ENCODE measurements at places on chromosomes 11 and 22. TPM values are rescaled to one million over a fixed set of nuclear protein-coding genes. Genes with fewer than 3 reads are reported as not detected.

LMO1 gene
- 0.34 TPM for total RNA-seq

IGLL1 gene
- 0.28 TPM for total RNA-seq

DNA sequence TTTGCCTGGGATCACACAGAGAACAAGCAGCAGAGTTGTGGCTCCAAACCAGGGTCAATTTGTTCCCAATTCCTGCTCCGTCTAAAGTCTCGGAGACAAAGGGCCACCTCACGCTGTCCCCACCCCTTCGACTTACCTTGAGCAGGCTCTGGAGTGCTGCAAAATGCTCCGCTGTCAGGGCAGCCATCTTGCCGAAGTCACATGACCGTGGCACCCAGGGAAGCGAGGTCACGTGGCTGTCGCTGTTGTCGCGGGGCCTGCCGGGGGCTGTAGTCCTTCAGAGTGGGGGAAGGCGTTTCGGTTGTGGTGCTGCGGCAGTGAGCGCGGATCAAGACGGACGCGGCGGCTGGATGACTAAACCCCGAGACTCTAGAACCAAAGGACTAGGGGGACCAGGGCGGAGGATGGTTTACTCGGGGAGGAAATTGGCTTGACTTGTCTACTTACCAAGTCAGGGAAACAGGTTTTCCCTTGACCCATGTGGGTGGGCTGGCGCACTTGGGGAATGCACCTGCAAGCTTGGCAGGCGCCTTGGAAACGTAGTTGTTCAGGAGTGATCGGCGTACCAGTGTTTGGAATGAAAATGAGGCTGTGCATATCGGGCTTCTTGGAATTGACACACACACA lies at the start of gene COMMD9:
Gene COMMD9, minus strand, starts transcription at position 199 of the 627 bp plus-strand sequence. Its CDS starts 12 bp downstream, at position 187.
- H3K27ac ChIP-seq = peak within 1 kb of the TSS; percentile 12
- H3K4me3 ChIP-seq = peak within 1 kb of the TSS; percentile 70
- H3K4me1 ChIP-seq = peaks cover 14% of the 10 kb centered on the region

- no peaks in the 10 kb centered on the region for H3K27me3 ChIP-seq
- DNase-seq = peak; percentile 66
- H3K36me3 ChIP-seq = no peaks in the 10 kb centered on the region
- no peak overlapping the region for H3K4me3 ChIP-seq
Measured at GRCh38 chr22:17266251-17266971, 47.2 kb upstream of the ADA2 start.

DNA sequence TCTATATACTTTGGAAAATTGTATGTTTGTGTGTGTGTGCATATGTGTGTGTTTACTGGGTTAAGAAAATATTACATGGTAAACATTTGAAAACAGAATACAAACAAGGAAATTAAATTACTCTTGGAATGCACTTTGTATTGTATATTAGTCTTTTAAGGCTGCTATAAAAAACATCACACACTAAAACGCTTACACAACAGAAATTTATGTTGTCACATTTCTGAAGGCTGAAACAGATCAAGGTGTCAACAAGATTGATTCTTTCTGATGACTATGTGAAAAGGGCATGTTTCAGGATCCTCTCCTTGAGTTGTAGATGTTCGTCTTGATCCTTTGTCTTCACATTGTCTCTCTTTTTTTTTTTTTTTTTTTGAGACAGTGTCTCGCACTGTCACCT lies 149.1 kb upstream of the CNTN5 start:
- H3K27me3 ChIP-seq = no peaks in the 10 kb centered on the region
- no peak overlapping the region for H3K27ac ChIP-seq
- no peaks in the 10 kb centered on the region for H3K36me3 ChIP-seq
- H3K4me1 ChIP-seq = no peaks in the 10 kb centered on the region
- DNase-seq = no peak

DNA sequence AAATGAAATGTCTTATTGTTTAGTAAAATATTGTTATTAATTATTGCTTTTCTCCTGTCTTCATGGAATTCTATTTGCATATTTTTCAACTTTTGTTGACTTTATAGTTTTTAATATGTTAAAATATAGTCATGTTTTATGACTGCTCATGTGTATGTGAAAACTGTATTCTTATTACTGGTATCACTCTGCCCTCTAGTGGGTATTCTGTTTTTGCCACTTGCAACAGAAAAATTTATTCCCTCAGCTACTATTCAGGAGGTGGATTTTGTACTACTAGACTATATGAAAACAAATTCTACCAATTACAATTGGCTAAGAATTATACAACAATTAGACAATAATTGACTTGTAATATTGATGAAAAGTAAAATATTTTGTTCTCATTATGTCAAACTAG lies 45.0 kb downstream of the OR4C6 start:
- no peak for DNase-seq
- H3K27ac ChIP-seq = no peak overlapping the region
- no peaks in the 10 kb centered on the region for H3K27me3 ChIP-seq

- no peaks in the 10 kb centered on the region for H3K27me3 ChIP-seq
- peak overlapping the region; percentile 70 for H3K4me3 ChIP-seq
- peaks cover 5% of the 10 kb centered on the region for H3K4me1 ChIP-seq
- DNase-seq = peak; percentile 24
- no peaks in the 10 kb centered on the region for H3K36me3 ChIP-seq
Measured at GRCh38 chr11:129278586-129279319, 86.6 kb upstream of the ARHGAP32 start.

DNA sequence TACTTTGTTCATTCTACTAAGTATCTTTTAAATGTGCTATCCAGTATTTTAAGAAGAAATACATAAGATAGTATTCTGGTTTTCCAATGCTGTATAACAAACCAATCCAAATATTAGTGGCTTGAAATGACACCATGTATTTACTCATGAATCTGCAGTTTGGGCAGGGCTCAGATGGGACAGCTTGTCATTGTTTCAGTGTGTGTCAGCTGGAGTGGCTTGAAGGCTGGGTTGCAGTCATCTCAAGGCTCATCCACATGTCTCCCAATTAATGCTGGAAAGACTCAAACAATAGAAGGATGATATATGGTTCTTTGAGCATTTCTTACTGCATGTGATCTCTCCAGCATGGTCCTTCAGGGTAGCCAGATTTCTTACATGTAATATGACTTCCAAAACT lies 146.2 kb downstream of the ARHGAP42 start:
- DNase-seq = no peak
- H3K27me3 ChIP-seq = peaks cover 43% of the 10 kb centered on the region
- H3K36me3 ChIP-seq = no peaks in the 10 kb centered on the region
- H3K4me1 ChIP-seq = peaks cover under 1% of the 10 kb centered on the region

DNA sequence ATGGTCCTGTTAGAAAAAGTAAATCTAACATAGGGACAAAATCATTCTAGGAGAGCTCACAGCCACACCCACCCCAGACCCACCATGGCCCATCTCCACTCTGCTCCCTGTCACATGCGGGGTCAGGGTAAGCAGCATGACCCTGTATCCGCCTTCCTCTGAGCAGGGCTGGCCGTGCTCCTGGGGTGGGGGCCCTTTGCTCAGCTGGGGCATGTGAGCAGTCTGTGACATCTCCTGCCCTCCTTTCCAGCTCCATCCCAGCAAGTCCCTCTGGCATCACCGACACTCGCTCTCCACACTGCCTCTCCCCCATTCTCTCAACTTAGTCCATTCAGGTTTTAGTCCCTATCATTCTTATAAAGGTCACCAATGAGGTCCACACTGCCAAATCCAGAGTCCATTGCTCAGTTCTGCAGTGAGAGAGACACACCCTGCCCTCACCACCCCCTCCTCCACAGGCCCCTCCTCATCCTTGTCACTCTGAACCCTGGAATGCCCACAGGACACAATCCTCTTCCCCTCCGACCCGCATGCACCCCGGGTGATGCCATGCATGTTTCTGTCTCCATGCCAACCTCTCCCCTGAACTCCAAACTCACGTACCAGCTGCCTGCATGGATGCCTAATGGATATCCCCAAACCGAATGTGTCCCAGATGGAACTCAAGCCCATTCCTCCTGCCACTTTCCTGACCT lies 65.1 kb upstream of the PITPNB start:
- no peak overlapping the region for H3K27ac ChIP-seq
- H3K4me3 ChIP-seq = no peak overlapping the region
- no peaks in the 10 kb centered on the region for H3K4me1 ChIP-seq
- H3K27me3 ChIP-seq = no peaks in the 10 kb centered on the region
- no peak for DNase-seq

DNA sequence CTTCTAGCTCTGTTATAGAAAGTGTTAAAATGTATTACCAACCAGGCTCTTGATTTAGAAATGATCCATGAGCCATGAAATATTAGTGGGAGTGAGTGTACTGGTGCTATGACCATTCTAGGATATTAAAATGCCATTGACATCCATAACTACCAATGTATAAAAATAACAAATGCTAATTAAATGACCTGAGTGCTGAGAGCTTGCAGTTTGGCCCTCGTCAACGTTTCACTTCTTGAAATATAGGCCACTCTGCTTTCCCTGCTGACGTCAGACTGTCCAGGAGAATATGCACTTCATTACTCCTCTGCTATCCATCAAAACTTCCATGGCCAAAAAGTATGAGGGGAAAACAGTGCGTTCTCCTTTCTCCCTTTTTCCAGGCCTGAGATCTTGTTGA lies 563.1 kb downstream of the METTL15 start:
- no peak overlapping the region for H3K4me3 ChIP-seq
- no peaks in the 10 kb centered on the region for H3K36me3 ChIP-seq
- DNase-seq = no peak
- no peaks in the 10 kb centered on the region for H3K27me3 ChIP-seq
- H3K27ac ChIP-seq = no peak overlapping the region

DNA sequence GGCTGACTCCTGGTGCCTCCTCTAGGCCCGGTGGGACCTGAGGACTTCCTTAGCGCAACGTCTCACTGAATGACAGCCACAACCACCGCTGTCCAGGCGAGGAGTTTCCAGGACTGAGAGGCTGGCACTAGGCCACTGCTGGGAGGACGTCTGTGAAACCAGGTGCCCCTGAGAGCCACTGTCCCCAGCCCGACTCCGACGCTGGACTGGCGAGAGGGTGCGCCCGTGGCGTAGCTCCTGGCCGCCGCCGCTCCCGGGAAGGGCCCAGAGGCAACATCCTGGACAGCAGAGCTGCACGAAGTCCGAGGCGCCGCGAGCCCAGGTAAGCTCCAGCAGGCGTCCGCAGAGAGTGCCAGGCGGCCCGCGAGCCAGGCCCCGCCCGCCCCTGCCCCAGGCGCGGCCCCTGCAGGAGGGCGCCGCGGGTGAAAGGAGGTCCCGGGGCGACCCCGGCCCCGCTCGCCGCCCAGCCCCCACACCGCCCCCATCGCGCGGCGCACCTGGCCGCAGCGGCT lies 525 bp downstream of the DGCR2 start:
- H3K27me3 ChIP-seq = no peaks in the 10 kb centered on the region
- H3K4me3 ChIP-seq = peak overlapping the region; percentile 92
- peaks cover 9% of the 10 kb centered on the region for H3K4me1 ChIP-seq
- H3K27ac ChIP-seq = peak overlapping the region; percentile 98
- peak; percentile 38 for DNase-seq
- no peaks in the 10 kb centered on the region for H3K36me3 ChIP-seq

DNA sequence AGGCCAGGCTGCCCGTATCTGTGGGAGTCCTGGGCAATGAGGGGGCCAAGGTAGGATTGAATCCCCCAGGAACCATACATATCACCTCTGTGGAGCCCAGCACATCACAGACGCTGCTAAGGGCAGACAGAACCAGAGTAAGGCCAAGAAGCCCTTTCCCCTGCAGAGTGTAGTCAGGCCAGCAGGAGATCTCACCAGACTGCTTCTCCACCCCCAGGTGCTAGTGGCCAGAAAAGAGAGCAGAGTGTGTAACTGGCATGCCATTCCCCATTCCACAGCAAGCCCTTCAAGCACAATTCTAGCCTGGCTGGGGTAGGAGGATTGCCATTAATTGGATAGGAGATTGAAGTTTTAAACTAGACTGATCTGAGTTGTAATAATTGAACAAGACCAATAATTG lies 28.0 kb upstream of the FCHSD2 start:
- DNase-seq = peak; percentile 32
- H3K4me1 ChIP-seq = peaks cover 14% of the 10 kb centered on the region
- peak overlapping the region; percentile 67 for H3K27ac ChIP-seq
- no peaks in the 10 kb centered on the region for H3K27me3 ChIP-seq
- H3K4me3 ChIP-seq = no peak overlapping the region

DNA sequence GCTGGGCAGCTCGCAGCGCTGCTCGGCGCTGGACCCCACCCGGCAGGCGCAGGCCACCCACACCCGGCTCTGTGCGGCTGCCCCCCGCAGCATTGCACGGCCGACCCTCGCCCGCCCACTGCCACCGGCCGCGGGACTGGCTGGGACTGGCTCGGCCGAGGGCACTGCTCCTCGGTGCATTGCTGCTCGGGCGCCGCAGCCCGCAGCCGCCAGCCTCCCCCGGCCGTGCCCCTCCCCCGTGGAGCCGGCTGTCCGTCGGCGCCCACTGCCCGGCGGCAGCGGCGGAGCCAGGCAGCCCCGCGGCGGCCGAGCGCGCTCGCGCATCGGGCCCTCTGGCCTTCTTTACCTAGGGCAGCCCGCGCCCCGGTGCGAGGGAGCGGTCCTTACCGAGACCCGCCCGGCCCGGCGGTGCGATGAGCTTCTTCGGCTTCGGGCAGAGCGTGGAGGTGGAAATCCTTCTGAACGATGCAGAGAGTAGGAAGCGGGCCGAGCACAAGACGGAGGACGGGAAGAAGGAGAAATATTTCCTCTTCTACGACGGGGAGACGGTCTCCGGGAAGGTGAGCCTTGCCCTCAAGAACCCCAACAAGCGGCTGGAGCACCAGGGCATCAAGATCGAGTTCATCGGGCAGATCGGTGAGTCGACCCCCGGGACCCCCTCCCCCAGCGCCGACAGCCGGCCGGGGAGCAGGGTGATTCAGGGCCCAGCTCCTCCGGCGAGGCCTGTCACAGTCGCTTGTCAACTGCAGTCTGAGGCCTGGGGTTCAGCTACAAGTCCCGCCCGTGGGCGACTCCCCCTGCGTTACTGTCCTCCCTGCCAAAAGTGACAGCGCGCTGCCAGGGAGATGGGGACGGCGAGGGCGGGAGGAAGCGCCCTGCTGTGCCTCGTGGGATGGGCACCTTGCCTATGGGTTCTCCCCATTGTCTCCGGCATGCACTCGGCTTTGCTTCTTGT lies 516 bp downstream of the VPS26B start:
- peaks cover 11% of the 10 kb centered on the region for H3K4me1 ChIP-seq
- peak overlapping the region; percentile 91 for H3K27ac ChIP-seq
- peaks cover 5% of the 10 kb centered on the region for H3K36me3 ChIP-seq
- H3K4me3 ChIP-seq = peak overlapping the region; percentile 94
- DNase-seq = peak; percentile 58
- no peaks in the 10 kb centered on the region for H3K27me3 ChIP-seq

DNA sequence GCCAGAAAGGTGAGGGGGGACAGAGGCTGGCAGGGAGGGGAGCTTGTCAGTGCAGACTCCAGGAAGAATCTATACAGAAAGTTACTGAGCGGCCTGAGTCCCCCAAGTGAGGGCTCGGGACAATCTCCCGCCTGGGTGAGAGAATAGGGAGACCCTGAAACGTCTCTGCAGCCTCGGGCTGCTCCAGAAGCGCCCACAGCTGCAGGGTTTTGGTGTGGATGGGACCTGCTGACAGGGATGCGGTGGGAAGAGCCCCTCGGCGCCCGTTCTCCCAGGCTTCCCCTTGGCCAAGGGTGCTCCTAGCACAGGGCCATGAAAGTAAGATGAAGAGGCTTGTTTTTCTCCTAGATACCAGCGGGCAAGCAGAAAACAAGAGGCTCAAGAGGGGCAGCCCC lies 743 bp upstream of the RCE1 start:
- peak overlapping the region; percentile 99 for H3K27ac ChIP-seq
- no peak for DNase-seq
- H3K4me1 ChIP-seq = peaks cover 6% of the 10 kb centered on the region
- H3K36me3 ChIP-seq = peaks cover 14% of the 10 kb centered on the region

- H3K4me3 ChIP-seq = no peak overlapping the region
- H3K27ac ChIP-seq = no peak overlapping the region
- H3K4me1 ChIP-seq = no peaks in the 10 kb centered on the region
Measured at GRCh38 chr22:35039625-35040024, 26.3 kb upstream of the ISX start.
